ENCODE measurements at places on chromosomes 3 and 15.

GRCh38 chr3:125605756-125606155, 10.5 kb upstream of the OSBPL11 start:
- no peak for DNase-seq

- no peak for DNase-seq
Measured at GRCh38 chr15:48324949-48325348, 6.3 kb upstream of the DUT start.

DNA sequence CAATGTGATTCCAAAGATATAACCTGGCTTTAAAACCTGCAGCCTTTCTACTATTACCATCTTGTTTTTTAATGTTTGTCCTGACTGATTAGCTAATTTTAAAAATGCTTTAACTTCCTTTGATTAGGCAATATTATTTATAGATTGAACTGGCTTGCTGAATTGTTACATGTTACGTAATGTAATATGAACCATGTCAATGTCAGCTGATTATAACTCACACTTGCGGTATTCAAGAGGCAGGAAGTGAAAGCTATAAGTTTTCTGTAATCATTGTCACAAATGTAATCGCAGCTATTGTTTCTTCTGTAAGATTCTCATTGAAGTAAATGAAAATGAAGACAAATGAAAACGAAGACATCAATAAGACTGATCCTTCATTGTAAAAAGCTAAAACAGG, 146.8 kb downstream of the ROBO2 start:
- no peak for DNase-seq

DNA sequence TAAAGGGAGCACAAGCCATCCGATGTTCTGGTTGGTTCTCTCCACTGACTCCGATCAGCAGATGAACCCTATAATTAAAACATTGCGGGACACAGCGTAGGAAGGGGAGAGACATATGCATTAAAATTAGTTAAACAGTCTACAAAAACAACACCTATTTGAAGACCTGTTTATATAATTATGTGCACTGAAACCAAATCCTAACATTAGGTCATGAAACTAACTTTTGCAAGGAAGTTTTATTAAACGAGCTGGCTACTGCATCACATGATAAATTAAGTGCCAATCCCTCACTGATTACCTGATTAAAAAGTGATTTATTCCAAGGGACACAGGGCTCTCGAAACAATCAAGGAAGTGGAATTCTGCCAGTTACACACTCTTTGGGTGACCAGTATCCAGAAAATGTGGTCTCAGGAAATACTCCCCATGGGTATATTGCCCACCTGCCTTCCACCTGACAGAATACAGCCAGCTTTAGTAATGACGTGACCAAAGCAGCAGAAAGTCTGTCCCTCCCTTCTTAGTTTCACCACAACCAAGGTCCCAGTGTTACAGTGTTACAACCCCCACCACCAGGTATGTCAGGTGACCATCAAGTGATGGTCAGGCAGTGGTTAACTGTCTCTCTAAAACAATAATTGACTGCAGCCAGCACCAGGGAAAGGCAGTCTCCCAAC, 69.5 kb downstream of the HERC1 start:
- DNase-seq = no peak

DNA sequence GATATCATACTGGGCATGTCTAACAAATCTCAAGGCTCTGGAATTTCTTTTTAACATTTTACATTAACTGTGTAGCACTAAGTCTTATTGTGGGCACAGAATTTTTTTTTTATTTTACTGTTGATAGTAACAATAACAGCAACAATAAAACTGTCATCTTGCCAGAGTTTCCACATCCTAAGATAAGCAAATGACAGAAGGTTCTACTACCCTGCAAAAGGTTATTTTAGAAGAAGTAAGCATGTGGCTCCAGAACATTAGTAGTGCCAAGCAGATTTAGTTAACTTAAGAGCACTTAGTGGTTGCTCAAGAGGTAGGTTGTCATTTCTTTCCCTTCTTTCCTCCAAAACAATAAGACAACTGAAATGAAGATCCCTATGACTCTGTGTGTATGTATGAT, 743.0 kb upstream of the CBLB start:
- no peak for DNase-seq

DNA sequence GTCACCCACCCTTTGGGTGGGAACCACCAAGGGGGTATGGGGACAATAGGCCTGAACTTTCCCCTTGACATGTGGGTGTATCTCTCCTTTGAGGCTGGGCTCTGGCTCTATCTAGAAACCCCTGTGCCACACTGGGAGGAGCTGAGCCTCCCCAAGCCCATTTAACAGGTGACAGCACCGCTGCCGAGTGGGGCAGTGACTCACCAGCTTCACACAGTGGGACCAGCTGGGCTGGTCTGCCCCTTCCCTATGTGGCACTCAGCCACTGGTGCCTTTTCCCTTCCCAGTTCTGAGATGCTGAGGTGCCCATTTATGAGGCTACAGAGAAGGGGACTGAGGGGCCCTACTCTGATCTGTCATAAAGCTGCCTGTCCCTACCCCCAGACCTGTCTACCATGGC, 5.1 kb downstream of the PSTPIP1 start:
- no peak for DNase-seq
